ENCODE measurements at places on chromosomes 4 and X. TPM values are rescaled to one million over a fixed set of nuclear protein-coding genes. Genes with fewer than 3 reads are reported as not detected.

DNA sequence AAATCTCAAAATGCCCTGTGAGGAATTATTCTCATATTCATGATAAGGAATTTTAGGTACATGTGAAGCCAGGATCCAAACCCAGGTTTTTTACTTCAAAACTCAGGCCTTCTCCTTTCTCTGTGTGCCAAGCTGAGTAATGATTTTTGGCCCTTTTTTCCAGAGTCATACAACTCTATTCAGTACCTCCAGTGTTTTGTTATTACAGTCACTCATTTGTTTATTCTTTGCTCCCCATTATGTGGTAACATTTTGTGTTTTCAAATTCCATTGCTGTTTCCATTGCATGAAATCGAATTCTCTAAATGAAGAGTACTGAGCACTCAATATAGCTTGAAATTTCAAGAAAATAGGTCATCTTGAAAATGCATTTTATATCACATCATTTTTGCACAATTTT, 315.4 kb downstream of the NR3C2 start:
- no peak for DNase-seq

GRCh38 chrX:115940348-115940747, 230.2 kb upstream of the AGTR2 start:
- DNase-seq: no peak

DNA sequence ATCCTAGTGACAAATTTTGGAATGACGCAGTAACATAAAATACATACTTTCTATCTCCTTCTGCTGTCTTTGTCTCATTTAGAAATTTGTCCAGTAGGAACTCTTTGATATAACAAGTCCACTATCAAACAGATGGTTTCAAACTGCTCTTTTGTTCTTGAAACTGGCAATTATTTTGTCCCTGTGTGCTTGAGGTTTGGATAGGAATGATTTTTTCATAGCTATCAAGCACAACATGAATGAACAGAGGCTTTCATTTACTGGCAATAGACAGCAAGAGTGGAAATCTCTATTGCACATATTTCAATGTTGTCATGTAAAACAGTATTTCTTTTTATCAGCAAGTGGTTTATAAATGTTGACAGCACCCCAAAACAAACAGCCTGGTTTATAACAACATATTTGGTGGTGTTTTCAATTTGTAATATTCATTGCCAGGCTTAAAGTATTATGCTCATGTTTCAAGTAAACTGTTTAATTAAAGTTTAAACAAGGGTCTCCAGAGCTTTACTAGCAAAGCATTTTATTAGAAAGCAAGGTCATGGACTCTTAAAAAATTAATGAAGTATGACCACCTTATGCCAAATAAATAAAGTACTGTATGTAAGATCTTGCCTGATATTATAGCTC, 60.0 kb downstream of the TIGD2 start:
- no peak for DNase-seq

- peak; percentile 58 for DNase-seq
These were observed 14.0 kb upstream of the ZCCHC18 start for GRCh38 chrX:104098151-104098808.

The CTAG1B gene
- not detected for total RNA-seq

DNA sequence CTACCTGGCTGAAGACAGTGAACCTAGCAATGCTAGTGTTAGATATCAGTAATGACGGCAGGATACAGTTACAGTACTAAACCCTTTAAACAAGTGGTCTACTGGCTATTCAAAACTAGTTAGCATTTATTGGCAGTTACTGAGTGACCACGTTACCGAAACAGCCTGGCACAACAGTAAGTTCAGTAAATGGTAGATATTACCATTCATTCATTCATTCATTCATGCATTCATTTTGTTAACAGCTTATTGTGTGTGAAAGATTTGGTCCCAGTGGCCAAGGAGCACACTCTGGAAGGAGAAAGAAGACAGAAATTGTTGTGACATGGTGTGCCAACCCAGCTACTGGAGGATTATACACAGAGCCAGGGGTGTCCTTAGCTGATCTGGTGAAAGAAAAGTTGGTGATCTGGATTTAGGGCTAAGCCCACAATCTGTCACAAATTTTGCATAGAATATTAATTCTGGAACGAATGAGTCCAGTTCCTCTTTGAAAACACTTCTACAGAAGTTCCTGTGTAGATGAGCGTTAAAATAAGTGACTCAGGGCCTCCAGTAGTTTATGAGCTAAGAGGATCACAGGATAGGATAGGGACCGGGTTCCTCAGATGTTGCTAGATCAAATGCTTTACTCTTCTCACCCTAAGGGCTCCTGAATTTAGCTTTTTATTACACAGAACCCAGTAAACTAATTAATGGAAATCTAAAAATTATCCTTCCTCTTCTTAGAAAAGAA, 179.1 kb downstream of the CBR4 start:
- no peak for DNase-seq

- DNase-seq: peak; percentile 53
These were observed 48.2 kb upstream of the KDR start for GRCh38 chr4:55173580-55173979.

All from H4 (cell line).